ENCODE measurements at places on chromosomes 7 and 10.

DNA sequence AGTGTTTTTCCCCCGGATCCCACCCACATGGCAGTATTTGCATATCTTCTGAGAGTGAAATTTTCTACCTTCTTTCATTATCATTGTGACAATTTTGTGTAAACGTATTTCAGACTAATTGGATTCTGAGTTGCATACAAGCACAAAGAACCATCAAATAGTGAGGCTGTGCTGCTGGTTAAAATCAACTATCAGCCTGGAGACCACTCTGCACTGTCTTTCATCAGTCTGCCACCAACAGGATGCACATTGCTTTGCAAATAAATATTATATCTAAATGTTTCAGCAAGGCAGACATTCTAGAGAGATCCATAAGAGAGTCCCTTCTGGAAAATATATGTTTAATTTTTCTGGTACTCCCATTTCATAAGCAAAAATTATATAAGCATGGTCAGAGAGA, 851.8 kb downstream of the XPNPEP1 start:
- DNase-seq: no peak

DNA sequence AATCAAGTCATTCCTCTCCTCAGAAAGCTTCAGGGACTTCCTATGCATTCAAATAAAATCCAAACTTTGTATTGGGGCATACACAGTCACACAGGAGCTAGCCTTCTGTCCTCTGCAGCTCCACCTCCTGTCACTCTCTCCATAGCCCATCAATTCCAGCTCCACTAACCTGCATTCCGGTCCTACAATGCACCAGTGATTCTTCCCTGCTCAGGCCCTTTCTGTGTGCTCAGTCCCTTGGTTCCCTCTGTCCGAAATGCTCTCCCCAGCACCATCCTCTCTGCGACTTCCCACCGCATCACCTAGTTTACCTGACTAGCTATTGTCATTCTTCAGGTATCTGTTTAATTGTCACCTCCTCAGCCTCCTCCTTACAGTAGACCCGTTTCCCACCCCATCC, 26.4 kb upstream of the YAE1 start:
- no peak for DNase-seq

DNA sequence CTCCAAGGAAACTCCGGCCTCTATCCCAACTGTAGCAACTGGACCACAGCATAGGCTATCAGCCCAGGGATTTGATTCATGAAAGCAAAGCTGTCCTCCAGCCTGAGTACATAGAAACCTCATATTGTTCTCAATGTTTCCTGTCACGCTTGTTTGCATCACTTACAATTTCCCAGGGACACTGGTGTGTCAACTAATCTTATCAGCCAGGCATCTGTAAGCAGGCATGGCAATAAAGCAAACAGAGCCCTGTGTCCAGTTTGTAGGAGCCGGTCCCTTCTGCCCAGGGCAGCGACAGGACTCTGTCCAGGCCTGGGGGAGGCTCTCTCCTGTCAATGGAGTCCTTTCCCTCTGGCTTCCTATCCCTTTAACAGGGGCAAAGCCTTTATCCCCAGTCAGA, 23.0 kb upstream of the CDHR3 start:
- no peak for DNase-seq

- DNase-seq: no peak
Measured at GRCh38 chr10:36468620-36469019, 656.8 kb upstream of the ANKRD30A start.

- no peak for DNase-seq
Measured at GRCh38 chr10:50286996-50287803, 35.9 kb upstream of the ASAH2 start.

All from stimulated activated CD4-positive, alpha-beta T cell treated with anti-CD3 and anti-CD28 coated beads, Interleukin-4, amount 100 ng/mL, for 1 hour (primary cell).